ENCODE measurements at places on chromosomes 16 and 17.

DNA sequence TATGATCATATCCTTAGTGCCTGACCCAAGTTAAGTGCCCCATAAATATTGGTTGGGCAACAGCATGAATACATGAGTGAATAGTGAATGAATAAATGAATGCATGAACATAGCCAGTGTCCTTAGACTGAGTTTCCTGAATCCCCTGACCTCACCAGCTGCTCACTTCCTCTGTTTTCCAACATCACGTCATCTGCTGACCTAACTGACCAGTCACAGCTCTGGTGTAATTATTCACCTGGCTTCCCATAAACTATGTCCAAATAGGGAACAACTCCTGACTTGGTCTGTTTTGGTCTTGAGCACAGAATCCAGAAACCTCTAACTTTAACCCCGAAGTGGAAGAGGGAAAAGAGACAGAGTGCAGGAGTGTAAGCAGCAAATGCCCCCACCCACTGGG is 83.4 kb downstream of the ASIC2 start:
- DNase-seq, result no peak

DNA sequence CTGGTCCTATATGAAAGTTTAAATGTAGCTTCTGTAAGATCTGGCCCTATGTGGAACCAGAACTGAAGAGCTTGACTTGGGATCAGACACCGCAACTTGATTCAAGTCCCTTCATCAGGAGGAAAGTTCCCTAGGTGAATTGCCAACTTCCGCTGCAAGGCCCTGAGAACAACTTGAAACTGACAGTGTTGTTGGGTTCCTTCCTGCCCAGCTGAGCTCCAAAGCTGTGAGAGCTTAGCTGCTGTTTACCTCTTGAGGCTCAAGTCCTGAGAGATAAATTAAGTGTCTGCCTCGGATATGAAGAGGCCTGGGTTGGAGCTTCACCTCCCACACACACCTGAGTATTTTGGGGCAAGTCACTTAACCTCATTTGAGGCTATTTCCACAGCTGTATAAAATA is 44.7 kb downstream of the REXO5 start:
- DNase-seq, result peak; percentile 33

- no peak for DNase-seq
Measured at GRCh38 chr17:48175692-48176470, 68.3 kb downstream of the SNX11 start.

DNA sequence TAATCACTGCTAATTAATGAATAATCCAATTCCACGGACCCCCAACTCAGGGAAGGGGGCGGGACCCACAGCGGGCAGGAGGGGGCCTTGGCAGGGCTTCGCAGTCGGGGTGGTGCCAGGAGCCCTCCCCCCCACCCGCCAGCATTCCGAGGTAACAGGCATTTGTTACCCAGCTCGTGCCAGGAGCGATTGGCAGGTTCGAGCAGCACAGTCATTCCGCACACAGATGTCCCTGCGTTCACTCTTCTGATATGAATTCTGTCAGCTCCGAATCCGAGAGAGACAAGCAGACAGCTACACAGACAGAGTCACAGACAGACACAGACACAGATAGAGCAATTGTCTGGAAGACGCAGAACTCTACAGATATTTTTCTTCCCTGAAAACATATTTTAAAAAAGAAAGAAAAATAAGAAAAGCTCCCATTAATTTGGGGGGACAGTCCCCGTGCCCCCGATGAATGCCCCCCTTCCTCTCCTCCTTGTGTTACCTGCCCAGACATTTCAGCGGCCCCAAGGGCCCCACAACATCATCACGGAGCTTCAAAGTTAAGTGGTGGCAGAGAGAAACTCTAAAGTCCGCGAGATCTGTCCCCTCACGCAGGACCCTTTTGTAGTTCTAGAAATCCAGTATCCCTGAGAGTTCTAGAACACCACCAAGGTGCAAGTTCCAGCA is 10.2 kb downstream of the NEUROD2 start:
- DNase-seq, result no peak

DNA sequence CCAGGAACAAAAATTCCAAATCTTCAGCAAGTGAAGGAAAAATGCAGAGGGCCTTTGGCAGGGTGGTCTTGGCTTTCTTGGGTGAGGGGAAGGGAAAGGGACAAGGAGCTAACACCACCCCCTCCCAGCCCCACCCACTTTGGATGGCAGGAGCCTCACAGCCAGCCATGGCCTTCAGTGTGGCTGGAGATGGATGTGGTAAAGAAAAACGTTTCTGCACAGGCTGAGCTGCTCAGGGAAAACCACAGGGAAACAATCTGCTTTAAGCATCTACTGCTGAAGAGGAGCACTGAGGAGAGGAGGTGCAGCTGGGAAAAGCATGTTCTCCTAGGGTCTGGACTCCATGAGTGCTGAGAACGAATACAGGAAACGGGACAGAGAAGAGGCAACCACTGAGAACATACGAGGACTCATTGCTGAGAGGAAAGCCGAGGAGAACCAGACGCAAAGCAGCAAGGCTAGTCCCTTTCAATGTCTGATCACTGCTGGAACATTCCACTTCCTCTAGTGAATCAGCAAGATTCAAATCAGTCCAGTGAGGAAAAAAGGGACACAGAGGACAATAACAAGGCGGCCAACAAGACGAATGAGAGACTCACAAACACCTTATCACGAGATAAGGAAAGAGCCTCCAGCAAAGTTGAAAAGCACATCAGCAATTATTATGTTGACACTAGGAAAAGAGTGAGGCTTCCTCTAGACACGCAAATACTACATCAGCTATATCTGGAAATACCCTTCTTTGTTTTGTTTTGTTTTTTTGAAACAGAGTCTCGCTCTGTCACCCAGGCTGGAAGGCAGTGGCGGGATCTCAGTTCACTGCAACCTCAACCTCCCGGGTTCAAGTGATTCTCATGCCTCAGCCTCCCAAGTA is 41.7 kb downstream of the ZZEF1 start:
- DNase-seq, result no peak

DNA sequence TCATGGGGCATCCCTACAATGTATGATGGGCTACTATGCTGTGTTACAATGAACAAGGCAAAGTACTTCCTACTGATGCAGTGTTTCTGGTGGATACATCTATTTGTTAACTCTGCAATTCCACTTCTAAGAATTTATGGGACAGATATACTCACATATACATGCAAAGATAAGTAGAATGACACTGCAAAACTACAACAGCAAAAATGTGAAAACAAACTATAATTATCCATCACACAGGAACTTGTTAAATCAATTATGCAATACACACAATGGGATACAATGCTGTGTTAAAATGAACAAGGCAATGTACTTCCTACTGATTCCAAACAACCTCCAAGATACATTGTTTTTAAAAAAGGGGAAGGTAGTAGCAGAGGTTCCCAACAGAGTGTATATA is 3.2 kb downstream of the DDX52 start:
- DNase-seq, result no peak

DNA sequence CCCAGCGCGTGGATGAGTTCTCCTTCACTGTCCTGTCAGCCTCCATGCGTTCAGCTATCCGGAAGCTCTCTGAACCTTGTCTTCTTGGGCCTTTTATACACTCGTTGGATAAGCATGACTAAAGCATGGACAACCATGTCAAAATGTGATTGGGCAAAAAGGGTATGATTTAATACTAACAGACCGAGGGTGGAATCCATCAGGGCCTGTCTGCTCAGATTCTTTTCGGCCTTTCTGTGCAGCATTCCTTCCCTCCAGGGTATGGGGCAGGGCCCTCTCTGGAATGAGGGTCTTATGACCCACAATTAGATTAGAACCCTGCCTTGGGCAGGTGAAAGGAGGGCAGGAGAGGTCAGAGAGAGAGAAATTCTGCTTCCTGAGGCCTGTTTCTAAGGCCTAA is 14.0 kb upstream of the CCL5 start:
- no peak for DNase-seq

- DNase-seq, result no peak
Measured at GRCh38 chr16:17379121-17379571, 91.6 kb downstream of the XYLT1 start.

DNA sequence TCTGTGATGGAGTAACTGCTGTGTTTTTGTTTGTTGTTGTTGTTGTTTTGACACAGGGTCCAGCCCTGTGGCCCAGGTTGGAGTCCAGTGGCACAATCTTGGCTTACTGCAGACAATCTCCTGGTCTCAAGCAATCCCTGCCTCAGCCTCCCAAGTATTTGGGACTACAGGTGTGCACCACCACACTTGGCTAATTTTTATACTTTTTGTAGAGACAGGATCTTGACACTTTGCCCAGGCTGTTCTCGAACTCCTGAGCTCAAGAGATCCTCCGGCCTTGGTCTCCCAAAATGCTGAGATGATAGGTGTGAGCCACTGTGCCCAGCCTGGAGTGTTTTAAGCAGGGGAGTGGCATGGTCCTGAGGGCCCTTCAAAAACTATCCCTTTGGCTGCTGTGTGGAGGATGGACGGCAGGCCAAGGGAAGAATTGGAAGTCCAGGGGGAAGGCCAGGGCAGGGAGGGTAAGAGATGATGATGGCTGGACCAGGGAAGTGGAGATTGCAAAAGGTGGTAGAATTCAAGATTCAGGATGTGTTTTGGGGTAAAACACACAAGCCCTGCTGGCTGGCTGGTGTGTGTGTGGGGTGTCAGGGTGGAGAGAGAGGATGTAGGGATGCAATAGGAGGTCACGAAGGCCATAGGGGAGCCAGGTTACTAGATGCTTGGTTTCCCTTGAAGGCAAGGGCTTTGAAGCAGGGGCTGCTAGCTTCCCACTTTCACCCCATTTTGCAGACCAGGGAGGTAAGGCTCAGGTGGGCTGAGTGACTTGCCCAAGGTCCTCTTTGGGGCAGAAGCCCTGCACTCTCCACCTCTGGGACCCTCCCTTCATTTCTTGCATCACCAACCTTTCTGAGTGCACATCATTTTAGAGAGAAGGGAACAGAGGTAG is 18.8 kb upstream of the PLLP start:
- DNase-seq, result no peak

- DNase-seq, result no peak
Measured at GRCh38 chr16:59047114-59047513, 313.0 kb upstream of the GOT2 start.

- peak; percentile 84 for DNase-seq
Measured at GRCh38 chr16:57802341-57803133, at the start of gene KIFC3. KIFC3 (minus strand) TSS chr16:57802491; CDS start chr16:57798243, 4,248 bp downstream.

DNA sequence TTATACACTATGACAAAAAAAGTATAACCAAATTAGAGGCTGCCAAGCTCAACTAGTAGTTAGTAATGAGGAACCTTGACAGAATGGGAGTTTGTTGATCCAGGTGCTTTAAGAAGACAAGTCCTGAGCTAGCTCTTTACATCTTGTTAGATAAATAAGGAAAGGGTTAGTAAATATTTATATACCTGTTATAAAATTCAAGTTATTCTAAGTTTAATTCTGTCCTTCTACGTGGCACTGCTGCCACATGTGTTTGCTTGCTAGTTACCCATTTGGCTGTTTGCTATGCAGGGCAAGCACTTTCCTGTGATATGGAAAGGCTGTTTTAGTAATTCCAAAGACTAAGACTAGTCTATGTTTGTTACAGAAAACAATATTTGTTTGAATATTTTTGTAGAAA is 180.5 kb downstream of the MYO1D start:
- no peak for DNase-seq

GRCh38 chr16:48541108-48541786 is 68.7 kb downstream of the N4BP1 start:
- no peak for DNase-seq

All from D341Med (cell line).